ENCODE measurements at places on chromosomes 1 and 21.

DNA sequence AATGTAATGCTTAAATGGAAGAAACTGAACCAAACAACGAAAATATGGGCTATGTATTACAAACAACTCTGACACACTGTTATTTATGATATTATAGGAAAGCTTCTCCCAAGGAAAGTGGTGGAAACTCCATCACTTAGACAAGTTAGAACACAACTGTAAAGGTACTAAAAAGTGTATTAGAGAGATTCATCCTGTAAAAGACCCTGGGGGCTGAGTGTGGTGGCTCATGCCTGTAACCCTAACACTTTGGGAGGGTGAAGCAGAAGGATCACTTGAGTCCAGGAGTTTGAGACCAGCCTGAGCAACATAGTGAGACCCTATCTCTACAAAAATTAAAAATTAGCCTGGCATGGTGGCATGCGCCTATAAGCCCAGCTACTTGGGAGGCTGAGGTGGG lies 7.4 kb upstream of the UBE4B start:
- no peak for DNase-seq

GRCh38 chr1:184156521-184157393 lies 105.2 kb downstream of the TSEN15 start:
- DNase-seq, result no peak

- DNase-seq, result no peak
These were observed 19.0 kb downstream of the THEMIS2 start for GRCh38 chr1:27891196-27891889.

DNA sequence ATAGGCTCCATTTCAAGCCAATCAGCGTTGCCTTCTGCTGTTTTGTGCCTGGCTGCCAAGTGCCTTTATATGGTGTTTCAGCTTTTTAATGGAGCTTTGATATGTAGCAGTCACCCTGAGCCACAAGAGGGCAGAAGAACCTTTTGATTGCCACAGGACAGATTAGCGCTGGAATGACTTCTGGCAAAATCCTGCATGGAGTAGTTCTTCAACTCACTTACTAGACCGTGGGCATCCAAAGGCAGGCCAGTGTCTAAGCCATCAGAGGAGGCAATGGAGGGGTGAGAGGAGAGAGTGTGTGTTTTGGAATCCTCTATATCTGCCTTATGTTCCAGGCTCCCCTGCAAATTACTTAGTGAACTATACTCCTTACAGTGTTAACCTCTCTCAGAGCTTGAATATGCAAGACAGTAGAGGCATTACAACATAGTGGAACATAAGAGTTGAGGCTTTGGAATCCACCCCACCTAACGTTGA lies 56.2 kb downstream of the ST3GAL3 start:
- peak; percentile 31 for DNase-seq

GRCh38 chr21:45459171-45460010 lies 54.4 kb downstream of the COL18A1 start:
- DNase-seq, result no peak

DNA sequence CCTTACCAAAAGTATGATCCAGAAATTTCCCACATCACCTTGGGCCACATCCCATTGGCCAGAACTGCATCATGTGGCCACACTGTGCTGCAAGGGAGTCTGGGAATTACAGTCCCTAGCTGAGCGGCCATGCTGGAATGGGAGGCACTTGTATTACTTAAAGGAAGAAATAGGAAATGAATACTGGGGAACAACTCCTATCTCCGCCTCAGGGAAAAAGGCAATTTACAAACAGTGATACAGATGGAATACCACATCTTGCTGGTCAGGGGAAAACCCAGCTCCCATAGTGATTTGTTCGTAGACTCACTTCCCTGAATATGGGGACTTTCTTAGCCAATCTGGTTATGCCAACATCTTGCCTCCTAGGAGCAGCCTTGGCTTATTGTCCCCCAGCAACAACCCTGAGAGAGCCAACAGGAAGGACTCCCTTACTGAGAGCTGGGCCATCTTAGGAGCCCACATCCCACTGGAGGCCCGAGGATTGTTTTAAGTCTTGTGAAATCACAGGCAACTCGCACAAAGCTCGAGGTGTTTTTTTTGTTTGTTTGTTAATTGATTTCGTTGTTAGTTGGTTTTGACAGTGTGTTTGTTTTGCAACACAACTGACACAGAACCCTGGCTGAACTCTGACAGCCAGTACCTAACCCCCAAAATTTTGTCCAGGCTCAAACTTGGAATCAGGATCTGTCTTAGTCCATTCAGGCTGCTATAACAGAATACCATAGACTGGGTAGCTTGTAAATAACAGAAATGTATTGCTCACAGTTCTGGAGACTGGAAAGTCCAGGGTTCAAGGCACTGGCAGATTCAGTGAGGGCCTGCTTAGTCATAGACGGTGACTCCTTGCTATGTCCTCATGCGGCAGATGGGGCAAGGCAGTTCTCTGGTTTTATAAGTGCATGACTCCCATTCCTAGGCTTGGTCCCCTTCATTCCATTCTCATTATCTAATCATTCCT lies 14.9 kb downstream of the CDA start:
- no peak for DNase-seq

Measured in GOT3 (cell line).